ENCODE measurements at places on chromosomes 5 and 9. TPM values are rescaled to one million over a fixed set of nuclear protein-coding genes. Genes with fewer than 3 reads are reported as not detected.

DNA sequence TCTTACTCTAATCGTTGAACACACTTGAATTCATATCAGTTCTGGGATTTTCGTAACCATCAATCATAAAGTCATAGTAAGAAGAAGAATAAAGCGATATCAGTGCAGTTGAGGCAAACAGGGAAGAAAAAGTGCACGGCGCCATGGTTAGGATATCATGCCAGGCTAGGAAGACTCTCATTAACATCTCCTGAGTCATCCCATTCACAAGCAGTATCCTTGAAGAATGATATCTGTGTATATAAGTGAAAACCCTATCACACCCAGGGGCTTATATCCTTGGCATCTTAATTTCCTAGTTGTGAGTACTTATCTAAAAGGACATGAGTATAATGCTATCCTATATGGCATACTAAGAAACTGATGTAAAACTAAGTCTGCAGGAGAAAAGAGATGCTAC, 38.6 kb downstream of the NFIB start:
- no peak for DNase-seq

ADGRD2 gene
- 4.0 TPM for total RNA-seq

NPDC1 gene
- 427 TPM for total RNA-seq

- DNase-seq: no peak
Measured at GRCh38 chr5:6832994-6833393, 119.8 kb downstream of the TENT4A start.
